ENCODE measurements at places on chromosomes 6 and 20.

- DNase-seq = peak; percentile 43
- H3K4me1 ChIP-seq = no peaks in the 10 kb centered on the region
- no peak overlapping the region for H3K4me3 ChIP-seq
- H3K36me3 ChIP-seq = no peaks in the 10 kb centered on the region
Observed at GRCh38 chr6:70221025-70221714, 81.7 kb downstream of the COL9A1 start.

GRCh38 chr6:27679308-27679963 lies 206.5 kb upstream of the ZNF184 start:
- no peaks in the 10 kb centered on the region for H3K4me1 ChIP-seq
- H3K27me3 ChIP-seq = peaks cover 17% of the 10 kb centered on the region
- H3K27ac ChIP-seq = no peak overlapping the region
- no peaks in the 10 kb centered on the region for H3K36me3 ChIP-seq

DNA sequence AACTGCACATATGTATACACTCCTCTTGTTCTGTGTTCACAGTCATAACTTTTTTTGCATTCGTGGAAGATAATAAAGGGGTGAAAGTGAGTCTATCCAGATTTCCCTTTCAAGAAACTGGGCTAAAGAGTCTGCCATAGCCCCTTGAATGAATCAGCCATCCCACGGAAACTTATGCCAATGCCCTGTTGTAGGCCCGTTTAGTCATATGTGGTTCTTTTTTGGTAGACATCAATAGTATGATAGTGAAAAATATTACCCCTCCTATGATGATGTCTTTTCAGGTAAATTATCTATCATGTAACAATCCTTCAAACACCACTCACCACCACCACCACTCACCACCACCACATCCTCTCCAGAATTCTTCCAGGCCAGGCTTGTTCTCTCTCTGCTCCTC lies 99.9 kb upstream of the MYLIP start:
- no peaks in the 10 kb centered on the region for H3K27me3 ChIP-seq
- DNase-seq = no peak
- H3K36me3 ChIP-seq = no peaks in the 10 kb centered on the region

GRCh38 chr6:126337323-126337722 lies 2.6 kb upstream of the CENPW start:
- no peak overlapping the region for H3K27ac ChIP-seq
- no peak overlapping the region for H3K4me3 ChIP-seq
- H3K36me3 ChIP-seq = no peaks in the 10 kb centered on the region

DNA sequence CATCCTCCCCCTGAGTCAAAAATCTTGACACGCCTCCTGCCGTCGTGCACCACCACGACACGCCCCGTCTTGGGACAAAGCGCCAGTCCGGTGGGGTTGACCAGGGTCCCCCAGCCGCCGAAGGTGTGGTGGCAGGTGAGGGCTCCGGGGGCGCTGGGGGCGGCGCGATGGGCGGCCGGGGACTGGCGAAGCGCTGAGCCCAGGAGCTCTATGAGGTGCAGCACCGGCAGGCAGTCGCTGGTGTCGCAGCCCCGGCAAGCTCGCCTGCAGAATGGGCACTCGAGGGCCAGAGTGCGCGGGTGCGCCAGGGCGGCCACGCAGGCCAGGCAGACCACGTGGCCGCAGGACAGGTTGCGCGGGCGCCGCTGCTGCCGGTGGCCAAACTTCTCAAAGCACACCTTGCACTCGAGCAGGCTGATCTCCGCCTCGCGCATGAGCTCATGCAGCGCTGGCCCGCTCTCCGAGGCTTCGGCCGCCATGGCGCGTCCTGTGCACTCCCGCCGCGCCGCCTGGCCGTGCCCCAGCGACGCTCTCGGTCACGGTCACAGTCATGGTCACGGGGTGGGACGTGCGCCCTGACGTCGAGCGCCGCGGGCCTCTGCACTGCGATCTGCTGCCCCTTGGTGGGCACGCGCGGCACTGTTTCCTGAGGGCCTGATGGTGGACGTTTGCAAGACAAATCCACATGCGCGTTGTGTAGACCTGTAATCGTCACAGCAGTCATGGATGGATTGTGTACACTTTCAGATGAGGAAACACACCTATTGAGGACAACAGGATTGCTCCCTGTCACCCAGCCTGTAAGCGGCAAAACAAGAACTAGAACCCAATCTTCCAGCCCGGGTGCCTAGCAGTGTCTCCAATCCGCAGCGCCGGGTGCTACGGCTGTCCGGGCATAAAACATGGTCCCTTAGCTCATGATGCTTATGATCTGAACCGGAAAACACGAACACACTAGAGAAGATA lies at the start of gene NHLRC1:
Gene NHLRC1 (minus strand): TSS at position 550 of the 966 bp plus-strand sequence. CDS start 71 bp downstream, at position 479.
- peak; percentile 95 for DNase-seq
- no peaks in the 10 kb centered on the region for H3K27me3 ChIP-seq
- H3K4me1 ChIP-seq = peaks cover 5% of the 10 kb centered on the region
- H3K4me3 ChIP-seq = no peak within 1 kb of the TSS
- H3K36me3 ChIP-seq = no peaks in the 10 kb centered on the region
- no peak within 1 kb of the TSS for H3K27ac ChIP-seq

- peaks cover 2% of the 10 kb centered on the region for H3K27me3 ChIP-seq
- no peak overlapping the region for H3K27ac ChIP-seq
- no peak overlapping the region for H3K4me3 ChIP-seq
- peak; percentile 11 for DNase-seq
- H3K36me3 ChIP-seq = no peaks in the 10 kb centered on the region
Observed at GRCh38 chr6:128731249-128732165, 151.4 kb upstream of the LAMA2 start.

DNA sequence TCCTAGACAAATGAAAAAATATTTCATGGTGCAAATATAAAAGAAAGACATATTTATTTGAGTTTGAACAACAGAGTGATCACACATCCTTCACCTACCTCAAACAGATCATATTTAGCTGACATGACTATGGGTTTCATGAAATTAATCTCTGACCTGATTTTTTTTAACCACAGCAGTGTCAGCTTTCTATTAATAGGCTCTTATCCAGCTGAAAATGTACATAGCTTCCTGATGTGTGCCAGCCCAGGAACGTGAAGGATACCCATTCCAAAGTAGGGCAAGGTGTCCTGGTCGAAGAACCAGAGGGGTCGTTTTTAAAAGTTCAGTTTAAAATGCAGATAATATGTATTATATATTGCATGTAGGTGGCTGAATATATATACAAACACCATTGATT lies 19.8 kb downstream of the TRDN start:
- DNase-seq = no peak
- no peaks in the 10 kb centered on the region for H3K36me3 ChIP-seq
- H3K4me1 ChIP-seq = no peaks in the 10 kb centered on the region
- no peak overlapping the region for H3K4me3 ChIP-seq

DNA sequence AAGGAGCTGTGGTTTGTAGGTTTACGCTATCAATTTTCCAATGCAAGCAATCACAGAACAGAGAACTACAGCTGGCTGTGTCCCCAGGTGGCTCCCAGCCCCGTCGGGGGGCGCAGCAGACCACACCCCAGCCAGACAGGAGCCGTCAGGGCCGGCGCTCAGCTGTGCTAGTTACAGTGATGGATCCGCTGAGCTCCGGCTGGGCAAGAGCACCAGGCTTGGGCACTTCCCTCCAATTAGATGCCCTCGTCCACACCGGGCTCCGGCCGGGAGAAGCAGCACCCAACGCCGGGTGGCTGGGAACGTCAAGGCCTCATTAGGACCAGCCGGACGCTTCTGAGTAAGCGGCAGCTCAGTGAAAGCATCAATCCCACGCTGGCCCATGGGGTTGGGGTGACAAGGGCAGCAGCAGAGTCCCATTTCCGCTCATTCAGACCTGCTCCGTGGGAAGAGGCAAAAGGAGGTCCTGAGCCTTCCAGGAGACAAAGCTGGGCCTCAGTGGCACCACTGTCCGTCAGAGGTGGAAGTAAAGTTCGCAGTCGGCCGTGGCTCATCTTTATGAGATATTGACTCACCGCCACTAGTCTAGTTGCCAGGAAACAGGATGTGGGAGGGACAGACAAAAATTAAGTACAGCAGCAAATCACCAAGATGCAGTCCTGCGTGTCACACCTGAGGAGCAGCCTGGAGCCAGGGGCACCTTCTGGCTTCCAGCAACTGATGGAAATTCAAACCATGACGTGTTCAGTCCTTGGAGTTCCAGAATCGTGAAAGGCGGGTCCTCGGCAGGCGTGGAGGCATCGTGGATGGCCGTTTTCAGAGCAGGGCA lies 164.1 kb downstream of the TAF4 start:
- H3K4me3 ChIP-seq = no peak overlapping the region
- no peak overlapping the region for H3K27ac ChIP-seq
- H3K4me1 ChIP-seq = no peaks in the 10 kb centered on the region
- no peak for DNase-seq
- peaks cover 6% of the 10 kb centered on the region for H3K27me3 ChIP-seq
- no peaks in the 10 kb centered on the region for H3K36me3 ChIP-seq

DNA sequence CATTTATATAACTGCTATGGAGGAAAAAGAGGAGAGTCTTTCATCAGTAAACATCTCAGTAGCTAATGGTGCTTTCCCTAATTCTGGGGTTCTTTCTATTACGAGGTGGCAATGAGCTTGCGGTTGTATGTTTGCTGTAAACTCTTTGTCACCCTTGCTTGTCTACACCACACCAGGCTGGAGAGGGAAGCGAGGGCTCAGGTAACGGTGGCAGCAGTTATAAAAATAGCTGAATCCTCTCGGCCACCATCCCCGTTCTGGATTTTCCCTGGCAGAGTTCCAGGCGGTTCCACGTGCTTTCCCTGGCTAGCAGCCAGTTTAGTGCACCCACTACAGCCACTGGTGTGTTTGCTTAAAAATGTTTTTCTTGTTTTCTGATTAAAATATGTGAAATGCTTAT lies 39.0 kb downstream of the MAS1 start:
- DNase-seq = peak; percentile 12
- no peaks in the 10 kb centered on the region for H3K36me3 ChIP-seq
- peaks cover 4% of the 10 kb centered on the region for H3K4me1 ChIP-seq
- no peak overlapping the region for H3K27ac ChIP-seq

- no peak for DNase-seq
- no peaks in the 10 kb centered on the region for H3K27me3 ChIP-seq
- H3K27ac ChIP-seq = no peak overlapping the region
- no peaks in the 10 kb centered on the region for H3K4me1 ChIP-seq
Observed at GRCh38 chr6:18457065-18457737, 70.1 kb downstream of the RNF144B start.

DNA sequence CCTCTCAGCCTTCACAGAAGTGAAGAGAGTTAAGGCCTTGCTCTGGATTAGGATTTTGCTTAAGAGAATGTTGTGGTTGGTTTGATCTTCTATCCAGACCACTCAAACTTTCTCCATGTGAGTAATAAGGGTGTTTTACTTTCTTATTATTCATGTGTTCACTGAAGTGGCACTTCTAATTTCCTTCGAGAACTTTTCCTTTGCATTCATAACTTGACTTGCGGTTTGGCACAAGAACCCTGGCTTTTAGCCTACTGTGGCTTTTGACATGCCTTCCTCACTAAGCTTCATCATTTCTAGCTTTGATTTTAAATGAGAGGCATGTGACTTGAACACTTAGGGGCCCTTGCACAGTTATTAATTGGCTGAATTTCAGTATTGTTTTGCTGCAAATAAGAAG lies 166.1 kb upstream of the OPRM1 start:
- H3K27ac ChIP-seq = no peak overlapping the region
- DNase-seq = no peak
- H3K4me1 ChIP-seq = no peaks in the 10 kb centered on the region

GRCh38 chr6:154479351-154479769 lies 31.1 kb downstream of the CNKSR3 start:
- DNase-seq = no peak
- H3K4me3 ChIP-seq = no peak overlapping the region
- H3K27ac ChIP-seq = no peak overlapping the region
- no peaks in the 10 kb centered on the region for H3K36me3 ChIP-seq

DNA sequence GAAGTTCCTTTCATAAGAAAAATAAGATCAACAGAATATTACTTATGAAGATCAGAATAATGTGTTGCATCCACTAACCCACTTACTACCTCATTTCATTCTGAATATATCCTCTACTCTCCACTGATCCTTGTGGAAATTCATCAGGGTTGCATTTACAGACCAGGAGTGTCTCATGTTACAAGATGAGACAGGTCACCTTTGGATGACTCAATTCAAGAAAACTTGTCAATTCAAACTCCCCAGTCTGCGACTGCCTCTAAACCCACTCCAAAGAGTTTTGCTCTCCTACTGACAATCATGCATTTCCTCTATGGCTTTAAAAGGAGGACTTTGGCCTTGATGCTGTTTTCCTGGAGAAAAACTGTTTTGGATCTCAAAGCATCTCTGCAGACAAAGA lies 68.4 kb downstream of the ID4 start:
- H3K27ac ChIP-seq = no peak overlapping the region
- H3K27me3 ChIP-seq = no peaks in the 10 kb centered on the region

DNA sequence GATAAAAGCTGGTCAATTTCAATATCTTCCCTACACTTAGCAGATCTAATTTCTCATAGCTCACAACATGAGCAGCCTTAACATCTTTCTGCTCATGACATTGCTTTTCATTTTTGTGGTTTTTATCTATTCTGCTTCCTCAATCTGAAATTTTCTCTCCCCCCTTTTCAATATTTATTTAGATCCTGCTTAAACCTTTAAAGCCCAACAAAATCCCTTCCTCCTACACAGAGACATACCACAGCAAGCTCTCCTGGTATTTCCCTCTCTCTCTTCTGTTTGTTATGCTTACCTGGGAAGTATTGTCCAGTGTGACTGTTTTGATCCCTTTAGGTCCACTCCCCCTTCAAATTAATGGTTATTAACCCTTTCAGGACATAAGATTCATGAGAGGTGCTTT lies 582.5 kb downstream of the RFPL4B start:
- no peak for DNase-seq
- H3K4me1 ChIP-seq = no peaks in the 10 kb centered on the region
- no peaks in the 10 kb centered on the region for H3K36me3 ChIP-seq

DNA sequence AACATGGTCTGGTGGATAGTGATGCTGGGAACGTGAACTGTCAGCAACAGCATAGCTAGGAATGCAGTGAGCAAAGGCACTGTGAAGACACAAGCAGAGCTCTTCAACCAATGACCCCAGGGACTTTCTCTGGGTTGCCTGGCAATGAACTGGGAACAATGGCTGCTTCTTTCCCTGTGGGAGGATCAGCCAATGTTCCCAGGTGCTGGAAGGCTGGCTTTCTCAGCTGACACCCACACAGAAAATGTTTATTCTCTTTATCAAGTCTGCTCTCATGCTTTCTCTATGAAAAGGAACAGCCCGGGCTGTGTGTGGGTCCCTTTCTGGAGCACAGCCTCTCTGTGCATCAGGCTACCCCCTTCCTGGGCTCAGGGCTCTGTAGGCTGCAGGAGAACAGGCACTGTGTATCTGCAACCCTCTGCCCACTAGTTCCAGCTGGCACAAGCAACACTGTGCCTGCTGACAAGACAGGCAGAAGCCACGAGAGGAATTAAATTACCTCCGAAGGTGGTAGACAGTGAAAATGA lies 54.2 kb downstream of the HFE start:
- H3K4me3 ChIP-seq = no peak overlapping the region
- no peaks in the 10 kb centered on the region for H3K4me1 ChIP-seq
- H3K27me3 ChIP-seq = no peaks in the 10 kb centered on the region
- H3K27ac ChIP-seq = no peak overlapping the region
- DNase-seq = no peak

- peaks cover 4% of the 10 kb centered on the region for H3K4me1 ChIP-seq
- H3K36me3 ChIP-seq = no peaks in the 10 kb centered on the region
- peaks cover 4% of the 10 kb centered on the region for H3K27me3 ChIP-seq
- no peak overlapping the region for H3K4me3 ChIP-seq
- DNase-seq = no peak
Observed at GRCh38 chr20:2279253-2279779, 16.5 kb upstream of the TGM3 start.

Measured in common myeloid progenitor, CD34-positive (primary cell).